Cerebellum (tissue), 4 donors: ENCODE measurements at places on chromosomes 12 and 14. TPM values are rescaled to one million over a fixed set of nuclear protein-coding genes. Genes with fewer than 3 reads are reported as not detected.

DNA sequence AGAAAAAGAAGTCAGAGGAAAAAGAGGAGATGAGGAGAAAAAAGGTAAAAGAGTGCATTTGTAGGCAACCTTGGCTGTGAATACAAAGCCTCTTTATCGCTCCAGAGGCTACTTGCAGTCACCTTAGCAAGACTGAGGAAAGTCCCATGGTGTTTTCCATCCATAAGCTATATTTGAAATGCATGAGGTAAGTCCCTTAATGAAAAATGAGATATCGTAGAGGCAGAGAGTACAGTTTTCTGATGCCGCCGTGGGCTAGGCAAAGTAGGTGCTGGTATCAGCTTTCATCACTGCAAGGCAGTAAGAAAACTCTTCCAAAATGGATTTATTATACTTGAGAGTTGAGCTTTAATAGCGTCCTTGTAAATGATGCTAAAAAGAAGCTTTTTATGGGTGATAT lies 186.8 kb downstream of the ASCL1 start:
- DNase-seq: no peak

- no peak for DNase-seq
Observed at GRCh38 chr12:42091769-42092168, 52.9 kb downstream of the GXYLT1 start.

DNA sequence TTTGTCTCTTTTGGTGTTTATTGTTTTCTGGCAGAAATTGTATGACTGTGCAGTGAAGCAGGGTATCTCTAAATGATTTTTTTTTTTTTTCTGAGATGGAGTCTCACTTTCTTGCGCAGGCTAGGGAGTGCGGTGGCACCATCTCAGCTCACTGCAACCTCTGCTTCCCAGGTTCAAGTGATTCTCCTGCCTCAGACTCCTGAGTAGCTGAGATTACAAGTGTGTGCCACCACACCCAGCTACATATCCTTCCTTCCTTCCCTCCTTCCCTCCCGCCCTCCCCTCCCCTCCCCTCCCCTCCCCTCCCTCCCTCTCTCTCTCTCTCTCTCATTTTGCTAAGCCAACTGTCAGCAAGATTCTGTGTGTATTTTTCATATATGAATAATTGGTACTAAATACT lies 94.4 kb downstream of the PPHLN1 start:
- no peak for DNase-seq

DNA sequence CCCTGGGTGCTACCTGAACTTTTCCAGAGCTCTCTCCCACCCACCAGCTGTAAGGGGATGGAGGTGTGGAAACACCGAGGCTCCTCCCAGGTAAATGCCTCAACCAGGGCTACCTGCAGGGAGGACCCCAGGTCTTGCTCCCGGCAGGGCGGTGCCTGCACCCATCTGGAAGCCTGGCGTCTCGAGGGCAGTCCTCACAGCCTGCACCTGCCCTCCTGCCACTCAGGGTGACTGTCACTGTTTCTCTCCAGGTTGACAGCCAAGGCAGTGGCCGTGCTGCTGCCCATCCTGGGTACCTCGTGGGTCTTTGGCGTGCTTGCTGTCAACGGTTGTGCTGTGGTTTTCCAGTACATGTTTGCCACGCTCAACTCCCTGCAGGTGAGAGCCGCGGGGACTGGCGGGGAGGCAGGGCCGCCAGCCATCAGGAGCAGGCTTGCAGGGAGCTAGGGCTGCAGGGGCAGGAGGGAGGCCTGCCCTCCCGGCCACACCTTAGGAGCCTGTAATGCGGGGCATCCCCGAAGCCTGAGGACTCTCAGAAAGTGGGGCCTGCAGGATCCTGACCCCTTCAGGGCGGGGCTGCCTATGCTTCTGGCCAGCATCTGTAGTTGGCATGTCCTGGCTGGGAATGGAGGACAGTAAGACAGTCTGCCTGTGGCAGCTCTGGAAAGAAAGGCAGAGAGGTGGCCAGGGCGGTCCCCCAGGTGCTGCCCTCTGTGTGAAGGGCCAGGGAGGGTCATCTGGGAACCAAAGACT lies 182.3 kb downstream of the ADGRD1 start:
- no peak for DNase-seq

DNA sequence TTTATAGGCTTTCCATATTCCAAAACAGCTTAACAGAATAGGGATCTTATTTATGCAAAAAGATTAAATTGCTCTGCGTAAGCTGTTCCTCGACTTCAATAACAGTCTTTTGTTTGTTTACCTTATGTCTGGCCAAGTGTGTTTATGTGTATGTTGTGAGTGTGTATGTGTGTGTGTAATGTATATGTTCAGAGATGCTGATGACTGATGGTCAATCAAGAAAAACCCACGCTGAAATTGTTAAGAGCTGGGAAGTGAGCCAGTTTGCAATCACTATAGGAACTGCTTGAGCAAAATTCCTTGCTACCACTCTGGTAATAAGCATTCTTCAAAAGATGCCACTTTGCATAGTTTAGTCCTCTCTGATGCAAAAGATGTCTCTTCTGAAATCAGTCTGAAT lies 59.6 kb downstream of the PRKD1 start:
- no peak for DNase-seq

- no peak for DNase-seq
Observed at GRCh38 chr12:19398376-19399363, 40.6 kb upstream of the AEBP2 start.

GRCh38 chr12:80040075-80040738 lies 59.1 kb upstream of the OTOGL start:
- DNase-seq: no peak

DNA sequence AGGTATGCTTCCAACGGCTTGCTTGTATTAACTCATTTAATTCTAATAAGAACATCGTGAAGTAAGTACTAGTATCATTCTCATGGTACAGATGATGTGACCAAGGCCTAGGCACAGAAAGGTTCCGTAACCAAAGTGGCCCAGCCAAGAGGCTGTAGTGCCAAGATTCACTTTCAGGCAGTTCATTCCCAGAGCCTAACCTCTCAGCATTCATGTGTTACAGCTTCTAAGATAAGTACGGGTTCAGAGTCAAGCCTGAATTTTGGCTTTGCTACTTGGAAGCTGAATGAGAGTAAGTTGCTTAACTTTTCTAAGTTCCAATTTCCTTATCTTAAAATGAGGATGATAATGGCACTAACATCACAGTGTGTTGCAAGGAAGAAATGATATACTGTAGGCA lies 379.9 kb downstream of the AEBP2 start:
- no peak for DNase-seq

KRT73 gene
- total RNA-seq: not detected
